Umbilical cord (tissue), 2 donors: ENCODE measurements at places on chromosomes 13 and 19. TPM values are rescaled to one million over a fixed set of nuclear protein-coding genes. Genes with fewer than 3 reads are reported as not detected.
A peak's percentile ranks its signal among the peaks of the same experiment; 100 is the strongest.

DNA sequence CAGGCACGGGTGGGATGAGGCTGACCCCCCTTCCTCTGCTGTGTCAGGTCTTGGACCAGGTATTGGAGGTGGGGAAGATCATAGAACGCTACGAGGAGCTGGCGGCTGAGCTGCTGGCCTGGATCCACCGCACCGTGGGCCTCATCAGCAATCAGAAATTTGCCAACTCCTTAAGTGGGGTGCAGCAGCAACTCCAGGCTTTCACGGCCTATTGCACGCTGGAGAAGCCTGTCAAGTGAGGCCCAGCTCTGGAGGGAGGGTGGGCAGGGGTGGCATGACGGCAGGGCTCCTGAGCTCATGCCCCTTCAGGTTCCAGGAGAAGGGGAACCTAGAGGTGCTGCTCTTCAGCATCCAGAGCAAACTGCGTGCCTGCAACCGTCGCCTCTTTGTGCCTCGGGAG is 35.3 kb downstream of the SPTBN4 start:
- DNase-seq, result no peak

RNF225 gene
- total RNA-seq, result 0.72 TPM

- DNase-seq, result no peak
Measured at GRCh38 chr13:45073809-45074208, 46.5 kb upstream of the GTF2F2 start.

GRCh38 chr19:44111910-44112463 is 1.2 kb upstream of the ZNF225 start:
- peak; percentile 27 for DNase-seq

DNA sequence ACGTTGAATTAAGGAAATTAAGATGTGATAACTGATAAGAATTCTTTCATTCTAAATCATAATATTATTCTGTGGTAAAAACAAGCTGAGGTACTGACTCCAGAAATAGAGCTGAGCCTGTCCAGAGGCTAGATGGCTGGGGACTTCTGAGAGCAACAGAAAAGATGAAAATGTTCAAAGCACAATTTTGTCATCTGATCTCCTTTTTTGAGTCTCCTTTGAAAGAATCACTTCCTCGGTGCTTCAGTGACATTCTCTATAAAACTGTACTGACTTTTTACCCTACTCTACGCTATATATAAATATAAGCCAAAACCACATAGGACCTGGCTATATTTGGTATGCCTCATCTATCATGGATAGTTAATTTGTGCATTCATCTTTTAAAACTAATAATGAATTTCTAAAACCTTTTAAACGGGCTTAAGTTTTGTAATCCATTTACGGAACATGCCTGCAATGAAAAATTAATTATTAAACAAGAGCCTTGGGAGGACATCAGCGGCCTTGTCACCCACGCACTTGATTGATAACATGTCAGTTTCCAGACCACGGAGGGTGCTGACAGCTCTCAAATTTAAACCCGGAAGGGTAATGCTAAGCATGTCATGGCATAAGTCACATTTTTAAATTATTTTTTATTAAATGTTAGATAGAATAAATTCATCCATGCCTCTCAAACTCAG is 235.5 kb downstream of the PCDH9 start:
- DNase-seq, result no peak

DNA sequence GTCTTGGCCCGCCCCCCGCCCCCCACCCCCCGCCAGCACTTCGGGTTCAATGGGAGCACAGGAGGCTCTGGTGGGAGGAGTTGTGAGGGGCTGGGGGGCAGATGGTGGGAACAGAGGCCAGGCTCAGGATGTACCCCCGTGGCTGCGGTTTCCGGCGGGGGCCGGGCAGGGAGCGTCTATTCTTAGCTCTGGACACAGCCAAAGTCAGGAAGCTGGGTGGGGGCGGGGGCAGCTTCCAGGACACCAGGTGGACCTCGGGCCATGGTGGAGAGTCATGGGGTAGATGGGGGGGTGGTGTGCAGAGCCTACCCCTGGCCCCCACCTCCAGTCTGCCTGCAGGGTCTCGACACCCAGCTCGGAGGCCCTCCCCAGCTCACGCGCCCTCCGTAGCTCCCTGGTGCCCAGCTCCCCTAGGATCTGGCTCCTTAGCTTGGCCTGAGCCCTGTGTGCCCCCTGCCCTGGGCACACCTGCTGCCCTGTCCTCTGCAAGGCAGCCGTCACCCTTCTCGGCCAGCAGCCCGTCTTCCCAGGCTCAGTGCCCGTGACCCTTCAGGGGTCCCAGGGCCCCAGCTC is 2.2 kb upstream of the TBXA2R start:
- DNase-seq, result no peak

- peak; percentile 61 for DNase-seq
Measured at GRCh38 chr13:19634256-19634740, 839 bp downstream of the MPHOSPH8 start.

RPS16 gene
- total RNA-seq, result 87.2 TPM

GRCh38 chr13:67299072-67299635 is 69.0 kb upstream of the PCDH9 start:
- DNase-seq, result no peak

GRCh38 chr19:14006766-14007562 is 844 bp upstream of the RFX1 start:
- DNase-seq, result no peak

MBD3L2 gene
- not detected for total RNA-seq

- no peak for DNase-seq
Measured at GRCh38 chr19:31470229-31470939, 121.1 kb upstream of the TSHZ3 start.

GRCh38 chr13:21723807-21724505 is 53.1 kb downstream of the FGF9 start:
- peak; percentile 12 for DNase-seq

GRCh38 chr13:45086484-45086883 is 33.8 kb upstream of the GTF2F2 start:
- no peak for DNase-seq

DNA sequence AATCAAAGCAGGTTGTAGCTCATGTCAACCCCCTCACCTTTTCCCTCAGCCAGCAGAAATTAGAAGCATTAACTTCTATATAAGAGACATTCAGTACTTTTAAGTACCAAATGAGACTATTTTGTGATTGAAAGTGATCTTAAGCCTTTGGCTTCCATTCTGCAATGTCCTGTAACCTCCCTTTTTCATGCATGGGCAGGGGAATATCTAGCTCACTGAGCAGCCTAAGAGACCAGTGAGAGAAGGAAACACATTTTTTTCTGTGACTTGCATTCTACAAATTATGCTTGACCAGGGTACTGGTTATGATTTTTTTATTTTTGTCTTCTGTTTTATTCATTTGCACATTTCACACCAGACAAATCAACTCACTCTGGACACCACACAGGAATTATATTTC is 369.6 kb downstream of the KCTD12 start:
- no peak for DNase-seq

COX7A1 gene
- total RNA-seq, result 4.3 TPM

GRCh38 chr19:51511353-51511752 is 9.8 kb upstream of the SIGLEC12 start:
- no peak for DNase-seq

GRCh38 chr19:41421314-41421713 is 5.9 kb downstream of the B3GNT8 start:
- no peak for DNase-seq

RFPL4A gene
- not detected for total RNA-seq

GRCh38 chr13:29877456-29878078 is 27.1 kb upstream of the UBL3 start:
- no peak for DNase-seq

DNA sequence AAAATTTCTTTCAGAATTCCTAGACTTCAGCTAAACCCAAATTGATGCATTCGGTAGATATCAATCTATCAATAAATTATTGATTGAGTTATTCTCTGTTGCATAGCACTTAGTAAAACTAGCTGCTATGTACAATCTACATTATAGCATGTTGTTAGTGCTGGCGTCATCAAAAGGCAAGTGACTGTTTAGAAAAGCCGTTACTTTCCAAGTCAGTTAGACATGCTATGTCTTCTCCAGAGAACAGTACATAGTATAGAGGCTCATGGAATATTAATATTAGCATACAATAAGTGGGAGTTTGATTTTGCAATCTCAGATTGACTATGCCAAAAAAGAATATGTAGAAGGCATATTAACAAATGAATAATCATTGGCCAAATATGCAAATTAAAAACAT is 165.6 kb downstream of the DCT start:
- DNase-seq, result no peak

KIR3DL1 gene
- total RNA-seq, result 1.7 TPM
